ENCODE measurements at places on chromosomes 5 and 9.

DNA sequence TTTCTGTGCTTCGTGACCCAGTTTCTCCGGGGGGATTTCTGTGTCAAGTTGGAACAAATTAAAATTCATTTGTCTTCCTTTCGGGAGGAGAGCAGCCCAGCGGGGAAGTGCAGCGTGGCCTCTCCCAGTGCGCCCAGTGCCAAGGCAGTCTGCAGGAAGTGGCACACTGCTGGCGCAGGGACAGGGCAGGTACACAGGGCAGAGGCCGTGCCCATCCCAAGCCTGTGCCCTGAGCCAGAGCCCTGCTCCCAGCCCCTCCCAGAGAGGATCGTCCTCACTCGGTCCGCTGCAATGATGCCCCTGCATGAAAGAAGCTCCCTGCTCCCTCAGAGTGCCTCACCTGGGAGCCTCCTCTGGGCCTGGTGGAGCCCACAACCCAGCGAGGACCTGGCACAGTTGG is 82.4 kb upstream of the PPP1R26 start:
- DNase-seq: no peak

- DNase-seq: no peak
Measured at GRCh38 chr5:125409234-125409860, 662.9 kb upstream of the ZNF608 start.

DNA sequence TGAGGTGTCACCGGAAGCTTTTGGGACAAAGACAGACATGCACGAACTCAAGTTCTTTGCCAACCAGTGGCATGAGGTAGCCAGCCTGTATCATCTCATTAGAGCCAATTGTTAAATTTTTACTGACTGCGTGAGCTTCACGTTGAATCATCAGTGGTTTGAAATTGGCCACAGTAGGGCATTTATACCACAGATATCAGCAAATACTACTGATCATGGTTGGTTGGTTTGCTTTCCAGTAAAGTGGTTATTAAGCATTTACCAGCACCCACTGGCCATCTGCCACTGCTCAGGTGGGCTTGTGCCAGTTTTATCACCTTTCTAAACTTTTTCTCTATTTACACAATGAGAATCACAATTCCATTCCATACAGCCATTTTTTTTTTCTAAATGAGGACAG is 28.4 kb upstream of the SHC3 start:
- no peak for DNase-seq

DNA sequence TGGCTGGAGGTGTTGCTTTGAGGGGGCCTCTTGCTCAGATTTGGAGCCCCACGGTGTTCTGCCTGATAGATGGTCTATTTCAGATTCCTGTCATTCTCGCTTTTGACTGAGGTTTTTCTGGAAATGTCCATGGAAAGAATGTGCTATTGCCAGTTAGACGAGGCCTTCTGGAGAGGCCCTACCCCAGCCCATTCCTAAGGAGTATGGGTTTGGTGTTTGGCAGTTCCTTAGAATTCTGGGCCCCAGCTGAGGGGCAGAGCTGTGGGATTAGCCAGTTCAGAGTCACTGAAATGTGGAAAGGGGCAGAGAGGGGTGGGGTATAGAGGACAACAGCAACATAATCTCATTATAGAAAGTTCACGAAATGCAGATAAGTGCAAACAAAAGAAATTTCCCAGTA is 50.5 kb downstream of the GALNT10 start:
- no peak for DNase-seq

- no peak for DNase-seq
Measured at GRCh38 chr9:132366481-132366880, 11.7 kb upstream of the SETX start.

DNA sequence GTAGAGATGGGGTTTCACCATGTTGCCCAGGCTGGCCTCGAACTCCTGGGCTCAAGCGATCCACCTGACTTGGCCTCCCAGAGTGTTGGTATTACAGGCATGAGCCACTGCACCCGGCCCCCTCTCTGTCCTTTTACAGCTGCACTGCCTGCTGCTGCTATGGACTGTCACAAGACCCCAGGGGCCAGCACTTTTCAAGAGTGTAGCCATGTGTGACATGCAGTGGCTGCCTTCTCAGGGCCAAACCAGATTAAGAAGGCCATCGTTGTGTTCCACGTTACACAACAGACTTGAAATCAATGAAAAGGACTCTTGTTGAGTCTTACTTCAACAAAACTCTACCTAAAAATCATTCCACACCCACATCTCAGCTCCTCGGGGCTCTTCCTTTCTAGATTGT is 78.9 kb upstream of the ICE1 start:
- DNase-seq: no peak

GRCh38 chr5:82339792-82340191 is 61.6 kb upstream of the RPS23 start:
- no peak for DNase-seq

- DNase-seq: no peak
Measured at GRCh38 chr5:45113726-45114125, 305.0 kb downstream of the MRPS30 start.

GRCh38 chr5:133106761-133107572 is 55.2 kb downstream of the HSPA4 start:
- no peak for DNase-seq

DNA sequence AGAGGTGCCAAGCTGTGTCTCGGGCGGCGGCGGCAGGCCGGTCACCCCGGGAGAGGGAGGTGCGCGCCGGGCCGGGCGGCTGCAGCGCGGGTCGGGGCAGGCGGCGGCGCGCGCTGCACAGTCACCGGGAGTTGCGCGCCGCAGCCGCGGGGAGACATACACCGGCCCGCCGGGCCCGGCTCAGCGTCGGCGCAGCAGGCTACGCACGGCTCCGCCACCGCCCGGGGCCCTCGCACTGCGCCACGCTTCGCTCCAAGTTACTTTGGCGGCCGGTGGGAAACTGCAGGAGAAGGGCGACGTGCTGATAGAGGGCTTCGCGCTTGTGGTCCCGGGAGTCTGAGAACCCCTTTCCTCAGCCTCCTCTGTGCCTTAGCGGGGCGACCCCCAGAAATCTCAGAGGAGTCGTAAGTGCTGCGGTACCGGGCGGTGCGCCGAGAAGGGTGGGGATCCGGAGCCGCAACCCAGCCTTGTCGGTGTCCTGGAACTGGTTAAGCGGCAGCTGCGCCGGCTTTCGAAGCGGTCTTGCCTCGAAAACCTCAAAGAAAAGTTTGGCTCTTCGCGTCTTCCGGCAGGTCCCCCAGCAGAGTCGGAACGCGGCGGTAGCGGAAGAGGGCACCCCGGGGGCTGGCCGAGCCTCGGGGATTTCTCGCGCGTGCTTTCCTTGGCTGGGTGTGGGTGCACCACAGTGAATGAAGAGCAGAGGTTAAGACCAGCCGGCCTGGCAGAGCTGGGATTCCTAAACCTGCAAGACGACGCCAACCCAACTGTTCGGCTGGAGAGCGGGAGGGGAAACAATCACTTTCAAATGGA is at the start of gene EFNA5:
TSS of gene EFNA5 (minus strand) at position 6 of the 810 bp plus-strand sequence.
- no peak for DNase-seq

DNA sequence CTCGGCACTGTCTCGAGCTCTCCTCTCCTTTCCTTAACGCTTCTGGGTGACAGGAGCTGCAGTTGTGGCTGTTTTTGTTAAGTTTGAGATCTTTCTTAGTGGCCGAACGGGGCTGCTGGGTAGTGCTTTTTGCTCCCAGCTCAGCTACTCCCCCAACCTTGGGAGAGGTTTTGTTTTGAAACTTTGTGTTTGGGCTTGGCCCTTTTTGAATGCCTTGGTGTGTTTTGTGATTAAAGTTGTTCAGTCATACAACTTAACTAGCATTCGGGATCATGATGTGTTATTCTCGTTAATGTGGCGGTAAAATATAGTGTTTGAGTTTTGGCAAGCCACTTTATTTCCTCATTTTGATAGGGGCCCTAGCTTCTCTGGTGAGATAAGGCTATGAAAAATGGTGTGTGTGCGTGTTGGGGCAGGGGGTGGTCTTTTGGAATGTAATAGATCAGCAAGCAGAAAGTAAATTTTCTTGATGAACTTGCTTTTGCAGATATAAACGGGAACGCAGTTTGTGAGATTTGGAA is 1.1 kb downstream of the KDM3B start:
- DNase-seq: peak; percentile 11

DNA sequence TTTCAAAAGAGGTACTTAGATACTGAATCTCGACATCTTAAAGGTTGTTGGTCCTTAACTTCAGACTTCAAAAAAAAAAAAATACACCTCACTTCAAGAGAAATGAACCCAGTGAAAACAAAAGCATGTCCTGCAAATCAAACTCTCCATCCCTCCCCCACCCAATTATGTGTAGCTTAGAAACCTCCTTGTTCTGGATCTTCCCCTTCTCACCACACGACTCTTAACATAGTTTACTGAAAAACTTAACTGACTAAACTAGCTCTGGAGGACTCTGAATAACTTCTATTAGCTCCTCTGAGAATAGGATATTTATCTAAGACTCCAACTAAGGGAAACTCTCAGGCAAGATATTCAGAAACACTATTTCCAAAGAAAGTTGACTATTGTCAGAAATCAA is 48.7 kb upstream of the HK3 start:
- DNase-seq: no peak

GRCh38 chr9:12884736-12885395 is 110.0 kb downstream of the LURAP1L start:
- DNase-seq: no peak

DNA sequence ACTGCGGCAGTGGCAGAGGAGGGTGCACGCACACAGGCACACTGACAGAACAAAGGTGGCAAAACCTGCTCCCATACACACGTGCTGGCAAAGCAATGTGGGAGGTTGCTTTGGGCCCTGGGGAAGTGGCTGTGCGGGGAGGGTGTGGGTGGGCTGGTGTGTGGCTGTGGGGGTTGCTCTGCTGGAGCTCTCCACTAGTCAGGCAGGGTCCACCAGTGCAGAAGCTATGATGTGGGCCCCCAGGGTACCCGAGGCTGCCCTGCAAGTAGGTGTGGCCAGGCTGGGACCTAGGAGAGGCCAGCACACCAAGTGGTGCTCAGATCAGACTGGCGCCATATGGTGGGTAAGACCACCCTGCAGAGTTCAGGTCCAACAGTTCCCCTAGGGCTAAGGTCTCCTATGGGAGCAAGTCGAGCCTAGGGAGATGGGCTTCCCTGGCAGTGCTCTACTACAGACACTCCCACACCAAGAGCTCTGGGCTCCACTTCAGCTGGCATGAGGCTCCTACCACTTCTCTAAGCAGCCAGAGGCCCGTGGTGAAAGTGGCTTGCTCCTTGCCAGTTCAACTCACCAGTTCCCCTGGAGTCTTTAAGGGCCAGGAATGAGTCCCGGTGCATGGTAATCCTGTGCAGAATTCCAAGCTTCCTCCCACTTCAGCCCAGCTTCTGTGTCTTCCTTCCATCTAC is 46.2 kb upstream of the IFNE start:
- DNase-seq: no peak

GRCh38 chr5:165157219-165157618 is 1651.8 kb downstream of the MAT2B start:
- DNase-seq: no peak

DNA sequence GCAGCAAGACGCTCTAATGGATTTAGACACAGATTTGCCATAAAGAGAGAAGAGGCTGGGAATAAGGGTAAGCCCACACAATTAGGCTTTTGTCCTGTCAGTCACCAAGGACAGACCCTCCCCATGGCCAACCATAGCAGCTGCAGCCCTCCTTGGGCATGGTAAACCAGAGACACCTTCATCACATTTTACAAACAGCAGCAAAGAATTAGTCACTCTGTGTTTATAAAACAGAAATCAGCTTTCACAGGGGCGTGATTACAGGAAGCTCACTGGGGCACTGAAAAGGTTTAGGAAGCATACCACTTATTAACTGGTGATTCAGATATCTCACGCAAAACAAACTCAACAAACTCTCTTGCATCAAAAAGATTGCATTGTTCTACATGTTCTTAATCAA is 37.3 kb upstream of the ZNF622 start:
- no peak for DNase-seq

- no peak for DNase-seq
Measured at GRCh38 chr9:87648606-87649005, 77.3 kb upstream of the CTSL start.

DNA sequence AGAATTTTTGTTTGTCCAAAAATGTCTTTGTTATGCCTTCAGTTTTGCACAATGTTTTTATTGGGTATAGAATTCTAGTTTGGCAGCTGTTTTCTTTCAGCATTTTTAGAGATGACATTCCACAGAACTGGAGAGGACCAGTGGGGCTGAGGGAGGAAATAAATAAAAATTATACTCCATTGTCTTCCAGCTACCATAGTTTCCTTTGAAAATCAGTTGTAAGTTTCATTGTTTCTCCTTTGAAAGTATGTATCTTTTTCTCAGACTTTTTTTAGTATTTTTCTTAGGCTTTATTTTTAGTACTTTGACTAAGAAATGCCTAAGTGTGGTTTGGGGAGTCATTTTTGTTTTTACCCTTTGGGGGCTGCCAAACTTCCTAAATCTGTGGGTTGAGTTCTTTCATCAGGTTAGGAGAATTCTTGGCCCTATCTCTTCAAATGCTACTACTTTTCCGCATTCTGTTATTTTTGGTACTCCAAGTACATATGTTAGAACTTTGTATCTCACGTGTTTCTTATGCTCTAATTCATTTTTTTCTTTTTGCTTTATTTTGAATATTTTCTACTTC is 15.2 kb upstream of the FBLL1 start:
- no peak for DNase-seq

DNA sequence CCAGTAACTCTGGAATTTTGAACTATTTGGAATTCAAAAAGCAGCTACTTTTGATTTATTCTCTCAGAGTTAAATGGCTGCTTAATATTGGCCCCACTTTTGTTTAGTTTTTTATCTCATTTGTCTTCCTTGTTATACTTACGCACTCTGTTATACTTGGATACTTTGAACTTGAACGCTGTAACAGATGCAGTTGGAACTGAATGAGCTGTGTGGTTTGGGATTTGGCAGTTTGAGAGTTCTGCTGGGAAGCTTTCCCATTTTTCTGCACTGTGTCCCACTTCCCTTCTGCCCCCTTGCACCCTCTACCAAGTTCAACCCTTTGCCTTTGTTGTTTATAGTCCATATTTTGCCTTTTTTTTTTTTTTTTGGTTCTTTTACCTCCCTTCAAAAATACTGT is 3.8 kb downstream of the RHOBTB3 start:
- no peak for DNase-seq

DNA sequence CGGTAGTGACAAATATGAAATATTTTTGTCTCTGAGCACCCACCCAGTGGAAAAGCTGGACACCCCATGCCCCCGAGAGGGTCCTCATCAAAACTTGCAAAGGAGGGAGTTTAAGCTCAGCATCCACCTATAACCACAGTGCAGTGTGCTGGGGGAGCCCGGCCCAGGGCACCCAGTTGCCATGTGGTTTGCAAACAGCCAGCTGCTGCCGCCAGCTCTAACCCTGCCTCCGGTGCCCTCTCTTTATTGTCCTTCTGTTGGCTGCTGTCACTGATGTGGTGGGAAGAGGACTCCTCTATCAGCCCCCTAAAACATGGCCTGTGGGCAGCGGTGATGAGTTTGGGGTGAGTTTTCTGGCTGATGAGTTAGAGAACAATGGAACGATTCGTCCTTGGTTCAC is 160.9 kb upstream of the MVB12B start:
- no peak for DNase-seq

- no peak for DNase-seq
Measured at GRCh38 chr5:10736354-10736753, 24.7 kb downstream of the DAP start.

DNA sequence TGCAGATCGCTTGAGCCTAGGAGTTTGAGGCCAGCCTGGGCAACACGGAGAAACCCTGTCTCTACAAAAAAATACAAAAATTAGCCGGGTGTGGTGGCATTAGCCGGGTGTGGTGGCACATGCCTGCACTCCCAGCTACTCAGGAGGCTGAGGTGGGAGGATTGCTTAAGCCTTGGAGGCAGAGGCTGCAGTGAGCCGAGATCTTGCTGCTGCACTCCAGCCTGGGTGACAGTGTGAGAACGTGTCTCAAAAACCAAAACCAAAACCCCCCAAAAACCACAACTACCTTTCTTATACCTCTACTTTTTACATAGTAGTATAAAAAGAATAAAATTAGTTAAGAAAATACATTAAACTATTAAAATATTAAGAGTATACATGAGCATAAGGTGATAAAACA is 121.2 kb downstream of the RAPGEF6 start:
- no peak for DNase-seq

Measured in activated CD4-positive, alpha-beta T cell treated with anti-CD3 and anti-CD28 coated beads, Interleukin-2, amount 50 U/mL, for 24 hours (primary cell).